Activated T-cell treated with anti-CD3 and anti-CD28 coated beads, Interleukin-2, amount 50 U/mL, for 1 hour (primary cell): ENCODE measurements at places on chromosomes 7 and 10.

DNA sequence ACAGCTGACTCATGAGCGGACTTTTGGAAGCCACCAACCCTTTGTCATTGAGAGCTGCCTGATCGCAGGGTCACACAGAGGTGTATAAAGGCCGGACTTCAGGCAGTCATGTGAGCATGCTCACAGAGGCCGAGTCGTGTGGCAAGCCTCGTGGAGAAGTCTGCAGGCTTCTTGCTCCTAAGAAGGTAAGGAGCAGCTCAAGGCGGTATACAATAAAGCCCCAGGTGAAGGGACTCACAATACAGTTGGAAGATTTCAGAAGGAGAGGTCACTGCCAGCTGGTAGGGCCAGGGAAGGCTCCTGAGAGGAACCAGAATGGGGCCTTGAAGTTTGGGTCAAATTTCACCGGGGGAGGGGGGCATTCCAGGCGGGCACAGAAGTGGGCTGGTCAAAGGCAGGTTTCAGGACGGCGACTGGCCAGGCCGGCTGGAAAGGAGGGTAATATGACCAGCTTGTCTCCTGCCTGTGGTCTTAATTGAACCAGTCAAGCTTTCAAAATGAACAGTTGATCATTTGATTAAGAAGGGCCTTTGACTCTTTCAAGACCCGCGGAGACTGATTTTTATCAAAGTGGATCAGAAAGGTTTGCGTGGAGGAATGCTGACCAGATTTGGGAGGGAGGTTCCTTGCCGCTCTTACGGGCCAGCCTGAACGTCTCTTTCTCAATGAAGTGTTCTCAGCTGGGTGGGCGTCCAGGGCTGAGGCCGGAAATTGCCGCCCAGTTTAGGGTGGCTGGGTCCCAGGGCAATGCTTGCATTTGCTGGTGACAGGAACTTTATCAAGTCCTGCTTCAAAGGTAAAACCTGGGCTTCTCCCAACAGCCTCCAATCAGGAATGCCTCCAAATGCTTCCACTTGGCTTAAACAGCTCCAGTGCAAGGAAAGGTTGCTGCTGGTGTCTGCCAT lies 178.6 kb downstream of the EMX2 start:
- no peak for DNase-seq

DNA sequence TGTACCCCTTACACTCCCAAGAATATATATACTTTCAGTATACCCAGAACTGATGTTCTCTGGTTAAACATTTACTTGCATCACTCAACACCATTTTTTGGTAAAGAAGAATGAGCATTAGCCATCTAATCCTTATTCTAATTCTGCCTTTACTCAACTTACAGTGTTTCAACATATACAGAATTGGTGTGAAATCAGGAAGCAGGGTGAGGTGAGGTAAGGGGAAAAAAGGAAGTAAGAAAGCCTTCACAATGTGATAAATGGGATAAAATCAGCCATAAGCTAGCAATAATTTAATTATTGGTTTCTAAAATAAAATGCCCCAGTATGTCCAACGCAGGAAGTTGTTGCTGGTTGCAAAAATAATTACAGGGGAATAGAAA lies 605.4 kb downstream of the KCNMA1 start:
- no peak for DNase-seq

- DNase-seq, result no peak
Measured at GRCh38 chr7:82762880-82763279, 319.3 kb upstream of the CACNA2D1 start.

GRCh38 chr7:111775206-111775605 lies 212.9 kb upstream of the IMMP2L start:
- DNase-seq, result no peak

GRCh38 chr10:71740069-71740653 lies 20.6 kb upstream of the C10orf105 start:
- DNase-seq, result no peak

- no peak for DNase-seq
Measured at GRCh38 chr10:128091636-128092210, 34.5 kb downstream of the MKI67 start.

DNA sequence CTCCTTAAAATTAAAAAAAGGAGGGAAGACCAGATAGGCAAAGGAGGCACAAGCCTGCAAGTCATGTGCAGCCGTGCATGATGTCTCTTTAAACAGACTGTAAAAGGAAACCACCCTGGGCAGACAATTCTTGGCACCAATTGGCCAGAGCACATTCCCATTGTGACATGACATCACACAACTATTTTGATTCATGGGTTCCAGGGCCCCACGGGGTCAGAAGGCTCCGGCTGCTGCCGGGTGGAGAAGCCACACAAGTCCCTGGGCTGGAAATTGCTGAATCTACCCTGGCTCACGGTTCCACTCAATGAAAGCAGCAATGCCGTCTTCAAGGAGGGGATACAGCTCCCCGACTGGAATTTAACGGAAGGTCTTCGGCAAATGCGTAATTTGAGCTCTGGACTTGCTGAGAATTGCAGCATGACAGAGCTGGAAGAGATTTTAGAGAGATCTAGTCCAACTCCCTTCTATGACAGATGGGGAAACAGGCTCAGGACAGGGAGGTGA lies 140.5 kb downstream of the PRKAG2 start:
- no peak for DNase-seq
